ENCODE measurements at places on chromosomes 6 and 20.

DNA sequence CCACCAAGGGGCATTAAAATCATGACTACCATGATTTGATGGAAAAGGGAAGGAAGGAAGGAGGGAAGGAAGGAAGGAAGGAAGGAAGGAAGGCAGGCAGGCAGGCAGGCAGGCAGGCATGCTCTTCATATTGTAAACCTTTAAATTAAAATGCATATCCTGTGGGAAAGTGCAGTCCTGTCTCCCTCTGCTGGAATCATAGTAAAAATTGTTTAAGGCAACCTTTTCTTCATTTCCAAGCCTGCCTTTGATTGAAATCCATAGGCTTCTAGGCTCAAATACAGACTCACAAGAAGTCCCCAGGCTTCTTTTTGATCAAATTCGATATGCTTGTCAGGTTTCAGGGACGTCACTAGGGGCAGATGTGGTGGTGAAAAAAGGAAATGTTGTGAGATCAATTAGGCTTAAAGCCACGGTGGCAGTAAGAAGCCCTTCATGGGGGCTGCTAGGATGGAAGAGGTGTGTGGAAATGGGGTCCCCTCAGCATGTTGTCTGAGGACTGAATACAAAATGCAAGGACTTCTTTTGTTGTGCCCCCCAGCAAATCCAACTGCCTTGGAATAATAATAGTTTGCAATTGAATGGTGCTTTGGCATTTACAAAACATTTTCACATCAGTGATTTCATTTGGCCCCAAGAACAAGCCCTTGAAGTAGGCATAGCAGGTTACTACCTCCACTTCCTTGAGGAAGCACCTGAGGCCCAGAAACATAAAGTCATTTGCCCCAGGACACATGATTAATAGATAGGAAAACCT, 25.6 kb upstream of the GABRR1 start:
- no peak for DNase-seq

- no peak for DNase-seq
These were observed 9.1 kb upstream of the SAYSD1 start for GRCh38 chr6:39124114-39124513.

GRCh38 chr6:11969092-11969491, 43.0 kb upstream of the HIVEP1 start:
- DNase-seq = no peak

DNA sequence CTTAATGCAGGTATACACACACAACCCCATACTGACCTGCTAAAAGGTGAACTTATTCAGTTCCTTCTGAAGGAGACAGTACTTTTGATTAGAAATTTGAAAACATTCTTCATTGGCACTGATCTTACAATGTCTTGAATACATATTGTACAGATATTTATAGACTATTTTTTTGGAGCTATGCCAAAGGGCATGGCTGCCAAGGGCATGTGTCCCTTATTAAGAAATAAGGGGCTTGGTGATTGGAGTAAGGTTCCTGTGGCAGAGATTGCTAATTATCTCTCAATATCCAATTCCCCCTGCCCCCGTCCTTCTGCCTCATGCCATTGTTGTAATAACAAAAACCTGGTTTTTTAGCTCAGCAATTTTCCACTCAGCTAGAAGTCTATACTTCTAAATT, 355.9 kb downstream of the FARS2 start:
- DNase-seq = no peak

DNA sequence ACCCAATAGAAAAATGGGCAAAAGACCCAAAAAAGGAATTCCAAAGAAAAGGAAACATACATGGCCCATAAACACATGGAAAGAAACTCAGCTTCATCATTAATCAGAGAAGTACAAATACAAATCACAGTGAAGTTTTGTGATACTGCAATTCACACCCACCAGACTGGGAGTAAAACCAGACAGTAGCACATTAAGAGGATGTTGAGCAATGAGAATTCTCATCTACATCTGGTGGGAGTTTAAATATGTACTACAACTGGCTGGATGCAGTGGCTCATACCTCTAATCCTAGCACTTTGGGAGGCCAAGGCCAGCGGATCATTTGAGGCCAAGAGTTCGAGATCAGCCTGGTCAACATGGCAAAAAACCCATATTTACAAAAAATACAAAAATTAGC, 125.7 kb upstream of the PHACTR1 start:
- no peak for DNase-seq

DNA sequence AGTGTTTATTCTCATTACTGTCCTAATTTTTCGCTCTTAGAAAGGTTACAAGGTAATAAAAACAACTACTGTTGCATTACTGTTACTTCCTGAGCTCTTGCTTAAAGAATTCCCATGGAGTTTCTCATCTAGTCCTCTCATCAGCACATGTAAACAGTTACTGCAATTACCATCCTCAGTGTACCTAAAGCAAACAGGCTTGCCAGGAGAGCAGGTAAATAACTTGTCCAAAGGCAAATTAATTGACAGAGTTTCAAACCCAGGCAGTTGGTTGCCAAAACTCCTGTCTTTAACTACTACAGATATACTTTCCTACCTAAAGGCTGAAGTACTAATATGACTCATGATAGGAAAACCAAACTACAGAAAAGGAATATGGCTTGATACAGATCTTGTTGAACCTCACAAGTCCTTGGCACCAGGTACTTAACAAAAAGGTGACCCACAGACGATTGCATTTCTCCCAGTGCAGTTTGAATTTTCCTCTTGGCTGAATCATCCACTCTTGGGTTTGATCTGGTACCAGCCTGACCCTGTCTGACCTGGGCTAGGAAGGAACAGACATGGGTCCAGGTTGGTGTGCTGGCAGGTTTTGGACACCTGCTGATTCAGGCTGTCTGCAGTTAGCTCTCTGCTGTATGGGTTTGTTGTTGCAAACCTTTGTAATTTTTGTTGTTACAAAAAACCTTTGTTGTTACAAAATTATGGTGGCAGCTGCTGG, 153.0 kb downstream of the CFAP61 start:
- no peak for DNase-seq

GRCh38 chr6:133501675-133502270, 260.6 kb downstream of the EYA4 start:
- DNase-seq = no peak

DNA sequence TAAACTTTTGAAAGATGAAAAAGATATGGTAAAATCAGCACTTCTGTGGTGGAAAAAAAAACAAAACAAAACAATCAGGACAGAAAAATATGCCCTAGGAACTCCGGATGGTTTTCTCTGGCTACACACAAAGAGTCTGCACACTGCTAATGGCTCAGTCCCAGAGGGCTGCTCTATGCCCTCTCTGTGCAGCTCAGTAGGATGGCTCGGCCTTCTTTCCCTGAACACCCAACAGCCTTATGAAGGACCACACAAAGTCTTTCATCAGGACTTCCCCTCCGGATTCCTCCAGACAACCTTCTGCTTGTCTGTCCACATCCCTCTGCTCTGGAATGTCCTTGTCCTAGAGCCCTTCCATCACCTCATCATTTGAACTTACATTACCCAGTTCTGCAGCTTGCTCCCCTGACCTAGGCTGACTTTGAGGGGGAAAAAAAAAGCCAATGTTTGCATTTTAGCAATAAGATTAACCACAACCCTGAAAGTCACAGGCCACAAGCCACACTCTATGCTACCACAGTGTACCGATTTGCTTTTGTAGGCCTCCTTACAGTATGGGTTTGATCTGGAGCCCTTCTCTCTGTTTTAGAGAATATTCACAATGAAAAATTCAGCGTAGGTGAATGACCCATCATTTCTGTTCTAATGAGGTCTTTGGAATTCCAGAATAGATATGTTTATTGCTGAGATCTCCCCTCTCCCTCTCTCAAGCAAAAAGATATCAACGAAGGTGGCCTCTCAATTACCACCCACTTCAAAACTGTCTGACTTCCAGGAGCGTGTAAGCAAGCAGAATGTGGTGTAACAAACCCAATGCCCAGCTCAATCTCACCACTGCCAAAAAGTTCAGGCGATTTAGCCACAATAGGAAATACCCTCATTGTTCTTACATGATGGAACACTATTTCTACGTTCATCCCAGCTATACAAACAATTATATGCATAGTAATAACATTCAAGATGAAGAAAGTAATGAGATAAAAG, 164.0 kb downstream of the GMDS start:
- no peak for DNase-seq

DNA sequence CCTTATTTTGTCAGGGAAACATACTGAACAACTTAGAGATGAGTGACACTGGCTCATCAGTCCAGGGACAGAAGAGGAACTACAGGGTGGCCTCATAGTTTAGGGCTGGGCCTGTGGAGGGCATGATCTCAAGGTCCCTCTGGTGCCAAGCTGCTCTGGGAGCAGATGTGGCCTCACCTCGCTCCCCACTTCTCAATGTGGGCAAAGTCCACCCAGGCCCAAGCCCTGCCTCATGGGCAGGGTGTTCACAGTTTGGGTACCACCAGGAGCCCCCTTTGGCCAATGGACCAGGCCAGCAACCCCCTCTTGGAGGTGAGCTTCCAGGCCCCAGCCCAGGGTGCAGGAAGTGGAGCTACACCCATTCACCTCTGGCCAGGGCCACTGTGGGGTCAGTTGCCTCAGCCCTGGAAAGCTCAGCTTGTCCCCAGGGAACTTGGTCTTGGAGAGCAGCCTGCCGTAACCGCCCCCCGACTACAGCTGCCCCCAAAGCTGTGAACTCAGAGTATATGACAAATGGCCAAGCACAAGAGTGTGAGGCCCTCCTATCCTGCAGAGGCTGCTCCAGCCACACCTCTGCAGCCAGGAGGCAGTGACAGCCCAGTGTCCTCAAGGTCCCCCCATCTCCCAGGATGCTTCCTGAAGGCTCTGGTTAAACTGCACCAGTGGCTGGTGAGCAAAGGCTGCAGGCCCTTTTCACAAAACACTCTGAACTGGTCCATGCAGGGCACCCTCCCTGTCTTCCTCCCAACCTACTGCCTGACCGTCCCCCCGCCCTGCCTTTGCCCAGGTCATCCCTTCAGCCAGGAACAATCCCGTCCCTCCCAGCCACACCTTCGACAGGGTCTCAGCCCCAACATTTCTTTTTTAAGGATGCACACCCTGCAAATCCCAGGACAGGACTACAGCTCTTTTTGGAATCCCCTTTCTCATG, 3.6 kb downstream of the ADISSP start:
- no peak for DNase-seq

DNA sequence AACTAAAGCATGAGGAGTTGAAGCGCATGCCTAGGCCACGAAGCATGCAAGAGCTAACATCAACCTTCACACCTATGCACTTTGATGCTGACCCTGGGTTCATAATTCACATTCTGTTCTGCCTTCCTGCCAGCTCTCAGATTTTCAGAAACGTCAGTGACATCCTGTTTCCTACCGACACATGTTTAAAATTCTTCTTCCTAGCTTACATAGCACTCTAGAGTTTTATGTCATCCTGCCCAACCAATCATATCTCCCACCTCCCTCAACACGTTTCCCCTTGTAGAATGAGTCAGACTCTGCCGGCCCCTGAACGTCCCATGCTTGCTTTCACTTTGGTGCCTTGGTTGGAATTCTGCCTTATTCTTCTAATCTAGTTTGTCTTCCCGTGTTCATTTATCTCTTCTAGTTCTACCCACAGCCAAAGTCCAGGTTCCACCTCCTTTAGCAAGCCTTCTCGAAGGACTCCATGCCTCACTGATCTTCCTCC, 97.2 kb upstream of the MAP7 start:
- DNase-seq = no peak

GRCh38 chr6:123869334-123869733, 65.7 kb downstream of the NKAIN2 start:
- DNase-seq = no peak

GRCh38 chr6:3631186-3631585, 120.3 kb downstream of the PXDC1 start:
- DNase-seq = no peak

DNA sequence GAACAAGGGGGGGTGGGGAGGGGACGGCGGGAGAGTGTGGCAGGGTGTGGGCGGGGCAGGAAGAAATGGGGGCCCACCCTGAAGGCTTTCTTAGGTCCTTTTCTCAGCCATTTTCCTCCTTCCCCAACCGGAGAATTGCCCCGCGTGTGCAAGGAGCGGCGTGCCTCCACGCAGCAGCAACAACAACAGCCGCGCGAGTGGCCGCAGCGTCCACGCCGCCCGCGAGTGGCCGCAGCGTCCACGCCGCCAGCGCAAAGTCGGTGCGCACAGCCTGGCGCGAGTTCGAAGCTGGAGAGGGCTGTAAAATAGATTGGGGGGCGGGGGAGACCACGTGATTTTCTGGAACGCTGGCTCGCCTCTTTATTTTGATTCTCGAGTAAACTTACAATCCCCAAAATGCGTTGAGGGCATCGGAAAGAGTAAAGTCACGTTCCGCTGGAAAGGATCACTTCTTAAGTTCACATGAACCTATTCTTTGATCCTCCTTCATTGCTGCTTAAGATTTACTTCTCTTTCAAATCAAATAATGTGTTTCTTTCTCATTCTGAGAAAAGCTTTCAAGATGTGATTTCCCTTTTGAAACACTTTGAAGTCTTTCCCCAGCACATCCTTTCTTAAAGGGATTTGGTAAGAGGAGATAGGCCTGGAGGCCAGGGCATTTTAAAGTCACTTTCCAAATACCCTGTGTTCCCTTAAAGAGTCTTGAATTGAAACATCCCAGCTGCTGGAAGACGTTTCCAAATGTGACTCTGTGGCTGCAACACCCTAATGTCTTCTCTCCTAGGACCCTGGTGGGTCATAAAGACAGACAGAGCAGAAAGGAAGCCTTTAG, 66.7 kb upstream of the ZNF217 start:
- peak; percentile 53 for DNase-seq

DNA sequence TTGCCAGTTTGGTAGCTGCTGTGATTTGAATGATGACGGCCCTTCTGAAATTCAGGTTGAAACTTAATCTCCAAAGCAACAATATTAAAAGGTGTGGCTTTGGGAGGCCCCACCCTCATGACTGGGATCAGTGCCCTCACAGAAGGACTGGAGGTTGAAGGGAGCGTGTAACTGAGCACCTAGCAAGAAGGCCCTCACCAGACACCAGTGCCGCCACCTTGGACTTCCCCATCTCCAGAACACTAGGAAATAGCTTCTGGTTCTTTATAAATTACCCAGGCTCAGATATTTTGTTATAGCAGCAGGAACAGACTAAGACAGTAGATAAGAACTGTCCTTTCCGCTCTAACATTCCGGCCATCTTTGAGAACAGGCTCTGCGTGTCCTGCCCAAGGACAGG, 243.1 kb downstream of the DLL1 start:
- no peak for DNase-seq

DNA sequence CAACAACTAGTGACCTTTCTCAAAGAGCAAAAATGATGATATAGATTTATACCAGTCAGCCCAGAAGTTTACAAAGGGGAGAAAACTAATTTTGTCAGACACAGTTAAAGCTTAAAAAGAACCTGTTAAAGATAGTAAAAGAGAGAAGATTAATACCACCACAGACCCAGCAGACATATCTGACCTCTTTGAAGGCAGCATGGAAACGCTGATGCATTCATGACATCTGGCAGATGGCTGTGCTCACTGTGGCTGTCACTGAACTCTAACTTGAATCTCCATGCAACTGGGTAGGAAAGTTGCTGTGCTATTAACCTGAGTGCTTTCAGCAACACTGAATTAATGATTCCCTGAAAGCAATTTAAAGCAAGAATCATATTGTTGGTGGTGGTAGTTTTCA, 159.8 kb upstream of the PRDM1 start:
- DNase-seq = no peak

- DNase-seq = no peak
These were observed 9.2 kb downstream of the SOX12 start for GRCh38 chr20:334578-334977.

- DNase-seq = no peak
These were observed 372.7 kb downstream of the CDKAL1 start for GRCh38 chr6:20906945-20907344.

Measured in ecto neural progenitor cell (in vitro differentiated cells).